Skeletal muscle cell (primary cell): ENCODE measurements at places on chromosomes 1 and 21.

DNA sequence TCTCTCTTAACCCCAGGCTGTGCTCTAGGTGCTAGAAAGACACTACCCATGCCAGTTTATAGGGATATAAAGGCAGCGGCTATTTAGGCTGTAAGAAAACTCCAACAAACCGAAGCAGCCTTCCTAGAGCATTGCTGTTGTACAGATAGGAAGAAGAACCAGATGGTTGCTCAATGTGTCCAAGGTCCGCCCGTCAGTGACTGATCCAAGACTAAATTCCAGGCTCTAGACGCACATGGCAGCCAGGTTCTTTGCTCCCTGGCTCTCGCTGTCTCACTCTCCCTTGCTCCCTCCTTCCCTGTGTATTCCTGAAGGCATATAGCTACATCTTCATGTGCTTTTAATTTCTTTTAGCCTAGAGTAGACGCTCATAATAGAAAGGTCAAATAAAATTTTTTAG is 303.4 kb downstream of the KIF26B start:
- no peak for DNase-seq

DNA sequence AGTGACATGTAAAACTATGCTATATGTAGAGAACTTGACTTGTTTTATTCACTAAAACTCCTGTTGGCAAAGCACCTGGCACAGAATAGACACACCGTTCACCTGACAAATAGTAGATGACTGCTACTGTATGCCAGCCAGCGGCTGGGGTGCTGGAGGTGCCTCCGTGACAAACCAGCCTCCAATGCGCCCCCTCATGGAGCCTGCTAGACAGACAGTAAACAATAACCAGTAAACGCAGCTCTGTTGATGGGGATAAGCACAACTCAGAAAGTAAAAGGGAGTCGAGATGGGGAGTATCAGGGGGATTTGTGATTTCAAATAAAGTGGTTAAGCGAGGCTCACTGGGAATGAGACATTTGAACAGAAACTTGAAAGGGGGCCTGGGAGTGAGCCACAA is 107.2 kb downstream of the PRDM2 start:
- DNase-seq = no peak

DNA sequence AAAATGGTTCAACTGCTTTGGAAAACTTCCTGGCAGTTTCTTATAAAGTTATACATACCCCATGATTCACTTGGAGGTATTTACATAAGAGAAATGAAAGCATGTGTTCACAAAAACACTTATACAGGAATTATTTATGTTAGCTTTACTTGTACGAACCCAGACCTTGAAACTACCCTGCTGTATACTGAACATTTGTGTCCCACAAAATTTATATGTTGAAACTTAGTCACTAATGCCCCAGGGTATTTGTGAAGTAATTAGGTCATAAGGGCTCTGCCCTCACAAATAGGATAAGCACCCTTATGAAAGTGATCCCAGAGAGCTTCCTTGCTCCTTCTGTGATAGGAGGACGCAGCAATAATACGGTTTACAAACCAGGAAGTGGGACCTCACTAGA is 42.7 kb upstream of the B3GALT2 start:
- no peak for DNase-seq

DNA sequence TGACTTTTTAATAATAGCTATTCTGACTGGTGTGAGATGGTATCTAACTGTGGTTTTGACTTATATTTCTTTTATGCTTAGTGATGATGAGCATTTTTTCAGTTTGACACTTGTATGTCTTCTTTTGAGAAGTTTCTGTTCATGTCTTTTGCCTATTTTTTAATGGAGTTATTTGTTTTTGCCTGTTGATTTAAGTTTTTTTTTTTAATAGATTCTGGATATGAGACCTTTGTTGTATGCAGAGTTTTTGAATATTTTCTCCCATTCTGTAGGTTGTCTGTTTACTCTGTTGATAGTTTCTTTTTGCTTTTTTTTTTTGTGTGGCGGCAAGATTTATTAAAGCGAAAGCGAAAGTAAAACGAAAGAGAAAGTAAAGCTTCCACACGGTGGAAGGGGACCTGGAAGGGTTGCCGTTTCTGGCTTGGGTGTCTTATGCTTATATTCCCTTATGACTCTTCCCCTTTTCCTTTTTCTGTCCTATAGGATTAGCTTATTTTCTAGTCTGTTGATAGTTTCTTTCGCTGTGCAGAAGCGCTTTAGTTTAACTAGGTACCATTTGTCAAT is 67.6 kb downstream of the TBX19 start:
- no peak for DNase-seq

DNA sequence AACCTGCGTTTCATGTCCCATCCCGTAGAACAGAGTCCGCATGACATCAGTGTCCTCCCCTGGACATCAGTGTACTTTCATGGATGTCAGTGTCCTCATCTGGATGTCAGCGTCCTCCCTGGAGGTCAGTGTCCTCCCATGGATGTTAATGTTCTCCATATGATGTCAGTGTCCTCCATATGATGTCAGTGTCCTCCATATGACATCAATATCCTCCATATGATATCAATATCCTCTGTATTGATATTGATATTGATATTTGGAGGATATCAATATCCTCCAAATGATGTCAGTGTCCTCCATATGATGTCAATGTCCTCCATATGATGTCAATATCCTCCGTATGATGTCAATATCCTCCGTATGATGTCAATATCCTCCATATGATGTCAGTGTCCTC is 284.9 kb downstream of the AJAP1 start:
- DNase-seq = no peak

DNA sequence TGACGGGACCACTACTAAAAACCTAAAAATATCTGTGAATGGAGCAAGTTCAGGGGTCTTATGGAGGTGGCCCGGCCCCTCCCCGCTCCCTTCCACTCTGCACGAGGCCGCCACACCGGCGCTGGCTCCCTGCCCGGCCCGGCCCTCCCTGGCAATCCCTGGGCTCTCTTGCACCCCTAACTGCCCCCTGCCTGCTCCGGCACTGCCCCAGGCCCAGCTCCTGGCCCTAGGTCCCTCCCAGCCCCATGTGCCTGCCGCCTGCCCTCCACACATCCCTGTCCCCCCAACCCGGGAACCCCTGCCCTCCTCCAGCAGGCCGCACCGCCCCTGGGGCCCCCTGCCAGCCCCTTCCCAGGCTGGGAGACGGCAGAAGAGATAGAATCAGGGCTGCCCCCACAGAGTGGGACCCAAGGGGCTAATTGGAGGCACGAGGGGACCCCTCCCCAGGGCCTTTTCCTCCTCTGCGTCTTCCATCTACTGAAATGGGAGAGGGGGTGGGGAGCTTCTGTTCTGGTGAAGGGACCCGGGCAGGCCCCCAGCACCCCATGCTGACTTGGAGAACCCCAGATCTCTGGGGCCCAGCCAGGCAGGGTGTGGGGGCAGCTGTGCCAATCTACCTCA is 9.3 kb upstream of the CTRC start:
- DNase-seq = no peak

DNA sequence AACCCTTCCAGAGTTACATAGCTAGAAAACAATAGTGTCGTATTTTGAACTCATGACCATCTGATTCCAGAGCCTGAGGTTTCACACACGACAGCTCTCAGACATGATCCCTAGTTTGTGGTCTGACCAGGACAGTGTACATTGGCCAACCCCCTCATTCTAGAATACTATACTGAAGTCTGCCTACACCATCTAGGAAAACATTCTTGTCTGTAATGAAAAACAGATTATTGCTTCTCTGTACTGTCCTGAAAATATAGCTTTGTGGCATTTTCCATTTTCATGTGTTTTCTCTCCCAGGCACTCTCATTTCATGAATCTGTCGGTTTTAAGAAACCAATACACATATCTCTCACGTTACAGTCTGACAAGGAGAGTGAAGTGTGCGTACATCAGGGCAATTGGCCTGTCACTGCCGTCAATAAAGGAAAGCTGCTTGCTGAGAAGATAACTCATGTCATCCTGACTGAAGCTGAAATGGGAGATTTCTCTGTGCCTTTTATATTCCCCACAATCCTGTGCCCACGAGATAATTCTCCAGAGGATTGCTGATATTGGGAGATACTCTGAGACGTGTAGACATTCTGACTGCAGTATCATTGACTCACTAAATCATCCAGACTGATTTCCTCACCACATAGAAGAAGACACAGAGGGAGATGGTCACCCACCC is 585.6 kb downstream of the PLPP3 start:
- DNase-seq = no peak

GRCh38 chr1:212959266-212960220 is 9.2 kb downstream of the VASH2 start:
- DNase-seq = no peak

DNA sequence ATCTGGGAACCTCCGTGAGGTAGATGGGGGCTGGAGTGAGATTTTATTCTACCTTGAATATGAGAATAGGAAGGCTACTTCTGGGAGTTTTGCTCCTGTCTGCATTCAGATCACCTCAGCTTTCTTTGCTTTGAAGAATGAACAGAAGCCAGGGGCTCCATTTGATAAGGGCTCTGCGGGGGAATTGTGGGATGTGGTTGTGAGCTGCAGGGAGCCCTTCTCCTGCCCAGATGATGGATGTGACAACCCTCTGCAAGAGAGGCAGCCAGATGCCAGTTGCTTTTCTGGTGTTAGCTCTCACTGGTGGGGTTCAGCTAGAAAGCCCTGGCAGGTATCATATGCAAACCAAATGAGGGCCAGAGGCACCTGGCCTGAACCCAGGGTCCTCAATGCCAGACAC is 21.5 kb downstream of the IER5 start:
- DNase-seq = no peak

GRCh38 chr1:93223023-93223675 is 42.6 kb downstream of the CCDC18 start:
- DNase-seq = no peak

DNA sequence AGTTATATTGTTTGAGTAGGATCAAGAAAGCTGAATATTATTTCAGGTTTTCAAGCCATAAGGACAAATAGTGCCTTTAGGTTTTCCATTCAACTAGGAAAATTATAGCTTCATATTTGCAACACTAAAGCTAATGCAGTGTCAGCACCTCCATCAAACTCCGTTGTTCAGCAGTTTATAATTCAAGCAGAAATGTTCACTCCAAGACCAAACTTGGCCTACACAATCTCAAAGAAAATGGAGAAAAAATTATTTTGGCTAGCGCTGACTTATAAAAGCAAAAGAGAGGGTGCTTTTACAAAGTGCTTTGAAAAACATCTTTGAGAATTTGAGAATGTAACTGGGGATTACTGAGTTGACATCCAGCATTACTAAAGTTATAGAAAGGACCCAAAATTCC is 1.4 kb downstream of the SPAG17 start:
- DNase-seq = no peak

DNA sequence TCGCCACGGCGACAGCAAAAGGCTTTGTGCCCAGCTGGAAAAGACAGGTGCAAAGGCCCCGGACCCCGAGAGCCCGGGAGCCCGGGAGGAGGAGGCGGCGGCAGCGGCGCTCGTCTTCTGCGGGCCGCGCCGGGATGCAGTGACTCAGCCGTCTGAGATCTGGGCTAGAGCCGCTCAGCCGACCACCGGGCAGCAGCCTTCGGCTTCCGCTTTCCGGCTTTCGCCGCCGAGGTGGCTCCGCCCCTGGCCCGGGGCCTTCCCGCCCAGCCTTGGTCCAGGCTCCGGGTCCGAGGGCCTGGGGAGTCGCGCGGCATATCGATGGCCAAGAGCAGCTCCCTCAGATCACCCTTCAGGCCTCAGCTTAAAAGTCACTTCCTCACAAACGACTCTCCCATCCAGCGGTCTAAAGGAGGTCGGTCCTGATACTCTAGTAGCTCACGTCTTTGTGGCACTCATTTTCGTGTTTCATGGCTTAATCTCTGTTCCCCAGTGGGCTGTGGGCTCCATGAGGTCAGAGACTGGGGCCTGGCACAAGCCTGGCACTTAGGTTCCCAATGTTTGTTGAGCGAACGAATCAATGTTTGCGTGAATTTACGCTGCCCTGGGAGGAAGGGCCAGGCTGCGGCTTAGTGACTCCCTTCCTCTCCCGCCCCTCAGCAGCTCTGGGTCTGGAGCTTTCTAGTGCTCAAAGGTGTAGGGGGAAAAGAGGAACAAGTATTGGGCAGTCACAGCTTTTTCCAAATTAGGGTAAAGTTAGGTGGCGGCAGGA is at the start of gene PHTF1:
PHTF1 (minus strand) TSS at position 154 of the 769 bp plus-strand sequence. CDS start 783 bp downstream, outside the sequence.
- DNase-seq = peak; percentile 35

DNA sequence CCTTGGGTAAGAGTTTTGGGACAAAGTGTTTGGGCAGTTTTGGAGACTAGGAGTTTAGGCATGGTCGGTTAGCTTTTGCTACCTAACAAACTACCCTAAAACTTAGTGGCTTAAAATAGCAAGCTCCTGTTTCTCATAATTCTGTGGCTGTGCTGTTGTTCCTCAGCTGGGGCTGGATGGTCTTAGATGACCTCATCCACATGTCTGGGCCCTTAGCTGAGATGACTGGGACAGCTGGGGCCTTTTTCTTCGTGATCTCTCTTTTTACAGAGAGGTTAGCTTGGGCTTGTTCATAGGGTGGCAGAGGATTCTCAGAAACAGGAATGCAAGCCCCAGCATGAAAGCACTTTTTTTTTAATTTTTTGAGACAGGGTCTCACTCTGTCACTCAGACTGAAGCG is 6.6 kb downstream of the ATP1A4 start:
- no peak for DNase-seq

GRCh38 chr1:152942161-152942560 is 4.8 kb upstream of the SPRR5 start:
- DNase-seq = no peak

DNA sequence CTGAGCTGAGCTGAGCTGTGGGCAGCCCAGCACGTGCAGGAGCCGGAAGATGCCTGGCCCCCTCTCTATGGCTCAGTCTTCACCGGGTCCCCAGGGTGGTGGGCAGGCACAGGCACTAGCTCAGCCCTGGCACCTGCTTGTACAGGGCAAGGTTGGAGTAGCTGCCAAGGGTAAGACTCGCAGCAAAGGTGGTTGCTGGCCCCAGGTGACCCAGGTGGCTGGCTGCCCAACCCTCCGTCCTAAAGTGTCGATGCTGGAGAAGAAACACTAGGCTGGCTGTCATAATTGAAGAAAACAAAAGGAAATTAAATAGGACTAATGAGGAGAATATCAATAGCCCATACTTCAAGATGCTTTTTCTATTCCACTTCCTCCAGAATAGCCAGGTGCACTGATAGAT is 77.1 kb upstream of the ACTL8 start:
- DNase-seq = no peak

- peak; percentile 25 for DNase-seq
Measured at GRCh38 chr1:244311784-244312532, 139.8 kb downstream of the ADSS2 start.

DNA sequence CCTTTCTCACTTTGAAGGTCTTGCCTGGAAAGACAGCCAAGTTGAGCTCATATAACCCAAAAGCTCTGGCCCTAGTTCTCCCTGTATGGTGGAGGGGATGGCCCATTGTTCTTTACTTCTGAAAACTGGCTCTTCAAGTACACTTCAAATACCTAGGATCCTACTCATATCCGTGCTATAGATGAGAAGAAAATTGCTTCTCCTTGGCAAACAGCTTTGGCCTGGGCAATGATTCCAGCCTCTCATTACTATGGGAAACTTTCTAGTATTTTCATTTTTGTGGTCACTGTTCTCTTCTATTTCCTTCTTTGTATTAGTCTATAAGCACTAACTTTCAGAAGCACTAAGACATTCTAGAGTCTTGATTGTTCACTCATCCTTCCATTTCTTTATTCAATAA is 53.7 kb downstream of the ZNF697 start:
- DNase-seq = peak; percentile 18
